Central memory CD4-positive, alpha-beta T cell (primary cell): ENCODE measurements at places on chromosomes 7 and 10.
A peak's percentile ranks its signal among the peaks of the same experiment; 100 is the strongest.

DNA sequence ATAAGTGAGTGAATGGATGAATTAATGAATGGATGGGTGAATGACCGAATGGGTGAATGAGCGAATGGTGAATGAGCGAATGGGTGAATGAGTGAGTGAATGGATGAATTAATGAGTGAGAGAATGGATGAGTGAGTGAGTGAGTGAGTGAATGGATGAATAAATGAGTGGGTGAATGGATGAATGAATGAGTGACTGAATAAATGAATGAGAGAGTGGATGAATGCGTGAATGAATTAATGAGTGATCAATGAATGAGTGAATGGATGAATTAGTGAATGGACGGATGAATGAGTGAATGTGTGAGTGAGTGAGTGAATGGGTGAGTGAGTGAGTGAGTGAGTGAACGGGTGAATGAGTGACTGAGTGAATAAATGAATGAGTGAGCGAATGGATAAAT lies 49.5 kb upstream of the HMX3 start:
- no peak for DNase-seq

- no peak for DNase-seq
Observed at GRCh38 chr10:126006906-126007305, 110.5 kb downstream of the FANK1 start.

- DNase-seq = peak; percentile 47
Observed at GRCh38 chr10:96043893-96044715, 721 bp downstream of the CCNJ start.

DNA sequence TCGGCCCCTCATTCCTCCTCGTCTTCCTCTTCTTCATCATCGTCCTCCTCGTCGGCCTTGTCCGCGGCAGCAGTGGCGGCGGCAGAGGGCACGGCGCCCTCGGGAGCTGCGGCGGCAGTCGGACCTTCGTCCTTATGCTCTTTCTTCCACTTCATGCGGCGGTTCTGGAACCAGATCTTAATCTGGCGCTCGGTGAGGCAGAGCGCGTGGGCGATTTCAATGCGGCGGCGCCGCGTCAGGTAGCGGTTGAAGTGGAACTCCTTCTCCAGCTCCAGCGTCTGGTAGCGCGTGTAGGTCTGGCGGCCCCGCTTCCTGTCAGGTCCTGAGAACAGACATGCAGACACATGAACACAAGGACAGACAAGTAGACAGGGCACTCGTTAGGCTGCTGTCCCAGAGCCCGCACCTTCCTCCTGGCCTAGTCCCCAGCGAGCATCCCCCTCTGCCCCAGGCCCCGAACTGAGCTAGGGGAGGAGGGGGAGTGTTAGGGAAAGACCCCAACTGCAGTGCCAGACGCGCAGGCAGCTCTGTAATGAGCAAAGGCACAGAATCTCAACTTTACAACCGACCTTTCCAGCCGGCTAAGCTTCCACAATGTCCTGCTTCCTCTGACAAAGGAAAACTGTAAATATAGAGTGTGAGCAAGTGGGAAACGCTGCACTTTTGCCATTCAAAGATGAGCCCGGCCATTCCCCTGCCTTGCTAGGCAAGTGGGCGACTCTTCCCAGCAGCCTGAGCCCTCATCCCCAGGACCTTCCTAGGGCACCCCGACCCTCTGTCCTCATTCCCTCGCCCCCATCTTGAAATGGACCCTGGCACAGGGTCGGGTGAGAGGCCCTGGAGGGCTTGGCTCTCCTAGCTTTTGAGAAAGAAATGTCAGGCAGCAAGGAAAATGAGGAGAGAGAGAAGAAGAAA lies 1.3 kb downstream of the HOXA7 start:
- no peak for DNase-seq

DNA sequence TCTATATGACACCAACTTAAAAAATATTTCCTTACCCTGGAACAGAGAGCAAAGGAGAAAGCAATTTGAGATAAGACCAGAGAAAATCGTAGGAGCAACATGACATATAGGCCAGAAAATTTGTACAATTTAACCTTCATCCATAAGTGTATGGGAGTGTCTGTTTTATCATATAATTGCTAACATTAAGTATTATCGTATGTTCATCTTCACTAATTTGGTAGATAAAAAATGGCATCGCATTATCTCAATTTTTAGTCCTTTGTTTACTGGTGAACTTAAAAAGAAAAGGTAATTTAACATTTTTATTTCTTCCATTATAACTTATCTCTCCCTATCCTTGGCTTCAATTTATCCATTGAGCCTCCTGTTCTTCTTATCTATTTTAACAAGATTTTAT lies 873.4 kb downstream of the KCNMA1 start:
- DNase-seq = no peak

- DNase-seq = no peak
Observed at GRCh38 chr7:124566583-124566982, 199.0 kb downstream of the GPR37 start.

GRCh38 chr7:70614237-70615045 lies 517.5 kb upstream of the GALNT17 start:
- no peak for DNase-seq

DNA sequence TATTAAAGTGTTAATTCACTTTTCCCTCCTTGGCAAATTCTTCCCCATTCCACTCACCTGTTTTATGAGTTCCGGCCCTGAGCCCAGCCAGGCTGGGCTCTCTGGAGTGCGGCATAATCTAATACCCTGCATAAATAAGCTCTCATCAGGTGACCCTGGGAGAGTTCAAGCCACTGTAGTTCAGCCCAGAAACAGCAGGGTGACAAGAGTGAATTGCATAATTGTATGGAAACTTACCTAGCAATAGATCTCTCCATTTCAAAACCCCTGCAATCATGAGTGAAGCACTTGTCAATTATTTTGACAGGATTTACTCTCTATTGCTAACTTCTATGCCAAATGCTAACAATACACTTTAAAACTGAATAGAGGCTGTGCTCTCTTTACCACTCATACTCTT lies 94.7 kb downstream of the OSBPL3 start:
- DNase-seq = no peak

DNA sequence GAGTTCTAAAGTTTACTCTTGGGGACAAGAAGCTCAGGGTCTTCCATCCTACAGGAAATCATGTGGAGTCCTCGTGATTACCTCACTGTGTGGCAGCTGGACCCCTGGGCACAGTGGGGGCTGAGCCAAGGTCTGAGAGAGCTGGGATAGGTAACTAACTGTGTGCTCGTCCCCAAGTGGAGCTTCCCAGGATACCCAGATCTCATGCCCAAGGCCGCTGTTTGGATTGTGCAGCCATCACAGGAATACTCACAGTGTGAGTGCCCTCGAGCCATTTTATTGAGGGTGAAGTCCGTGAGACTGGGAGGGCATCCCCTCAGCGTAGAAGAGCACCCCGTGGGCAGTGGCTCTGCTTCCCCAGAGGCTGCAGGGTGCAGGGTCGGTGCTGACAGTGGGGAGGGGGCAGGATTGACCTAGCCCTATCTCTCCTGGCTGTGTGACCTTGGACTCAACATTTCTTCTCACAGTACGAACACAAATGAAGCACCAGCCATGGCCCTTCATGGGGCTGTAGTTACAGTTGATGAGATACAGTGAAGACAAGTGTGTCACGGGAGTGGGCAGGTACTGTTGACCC lies 69.6 kb upstream of the LEP start:
- no peak for DNase-seq

GRCh38 chr7:132113536-132114371 lies 462.5 kb downstream of the PLXNA4 start:
- no peak for DNase-seq

DNA sequence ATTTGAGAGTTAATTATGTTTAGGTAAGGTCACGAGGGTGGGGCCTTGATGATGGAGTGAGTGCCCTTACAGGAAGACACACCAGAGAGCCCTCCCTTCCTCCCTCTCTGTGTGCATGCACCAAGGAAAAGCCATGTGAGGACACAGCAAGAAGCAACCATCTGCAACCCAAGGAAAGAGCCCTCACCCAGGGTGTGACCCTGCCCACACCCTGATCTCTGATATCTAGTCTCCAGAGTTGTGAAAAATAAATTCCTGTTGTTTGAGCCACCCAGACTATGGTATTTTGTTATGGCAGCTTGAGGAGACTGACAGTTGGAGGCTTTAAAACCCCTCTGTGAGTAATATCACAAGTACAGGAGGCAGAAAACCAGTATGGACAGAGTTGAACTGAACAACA lies 15.0 kb upstream of the MCM10 start:
- no peak for DNase-seq

GRCh38 chr10:89332123-89332633 lies 4.4 kb downstream of the IFIT3 start:
- DNase-seq = peak; percentile 65

GRCh38 chr7:44849259-44849884 lies 1.5 kb upstream of the H2AZ2 start:
- DNase-seq = no peak

DNA sequence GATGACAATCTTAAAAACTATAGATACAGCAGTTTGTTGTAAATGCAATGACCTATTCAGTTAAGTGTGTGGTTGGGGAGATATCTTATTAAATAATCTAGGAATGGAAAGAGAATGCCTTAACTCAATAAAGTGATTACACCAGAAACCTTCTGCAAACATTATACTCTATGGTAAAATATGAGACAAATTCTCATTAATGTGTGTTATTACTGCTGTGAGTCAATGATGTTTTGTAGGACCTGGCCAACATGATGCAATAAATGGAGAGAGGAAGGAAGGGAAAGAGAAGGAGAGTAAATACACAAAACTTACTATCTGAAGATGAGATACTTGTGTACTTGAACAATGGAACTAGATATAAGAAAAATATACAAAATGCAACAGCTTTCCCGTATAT lies 25.1 kb downstream of the MKX start:
- no peak for DNase-seq
